ENCODE measurements at places on chromosomes 4 and X. TPM values are rescaled to one million over a fixed set of nuclear protein-coding genes. Genes with fewer than 3 reads are reported as not detected.

DNA sequence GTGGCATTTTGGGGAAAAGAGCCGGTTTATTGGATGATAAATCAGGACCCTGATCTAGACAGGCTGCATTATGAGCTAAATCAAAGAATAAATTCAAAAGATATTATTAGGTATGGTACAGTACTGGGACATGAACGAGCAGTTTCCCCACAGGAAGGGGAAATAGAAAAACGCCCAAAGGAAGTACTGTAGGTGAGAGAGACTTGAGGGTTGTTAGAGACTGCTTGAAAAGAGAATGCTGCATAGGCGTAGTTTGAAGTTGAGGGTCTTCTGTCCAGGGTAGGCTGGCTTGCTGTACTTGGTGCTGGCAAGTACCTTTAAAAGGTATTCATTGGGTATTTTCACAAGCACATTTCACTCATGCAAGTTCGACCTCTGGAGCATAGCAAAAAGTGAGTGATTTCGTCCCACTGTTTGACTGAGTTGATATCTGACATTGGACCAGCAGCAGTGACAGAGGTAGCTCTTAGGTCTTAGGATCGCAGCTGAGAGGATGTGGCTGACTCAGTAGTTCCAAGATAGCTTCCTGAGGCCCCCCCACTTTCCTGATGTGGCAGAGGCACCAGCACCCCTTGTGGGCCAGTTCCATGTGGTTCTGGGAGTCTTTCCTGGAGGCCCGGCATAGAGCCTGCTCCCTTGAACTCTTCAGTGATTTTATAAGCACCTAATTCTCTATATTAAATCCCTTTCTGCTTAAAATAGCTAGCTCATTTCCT lies 64.3 kb downstream of the TMEM131L start:
- no peak for DNase-seq

DNA sequence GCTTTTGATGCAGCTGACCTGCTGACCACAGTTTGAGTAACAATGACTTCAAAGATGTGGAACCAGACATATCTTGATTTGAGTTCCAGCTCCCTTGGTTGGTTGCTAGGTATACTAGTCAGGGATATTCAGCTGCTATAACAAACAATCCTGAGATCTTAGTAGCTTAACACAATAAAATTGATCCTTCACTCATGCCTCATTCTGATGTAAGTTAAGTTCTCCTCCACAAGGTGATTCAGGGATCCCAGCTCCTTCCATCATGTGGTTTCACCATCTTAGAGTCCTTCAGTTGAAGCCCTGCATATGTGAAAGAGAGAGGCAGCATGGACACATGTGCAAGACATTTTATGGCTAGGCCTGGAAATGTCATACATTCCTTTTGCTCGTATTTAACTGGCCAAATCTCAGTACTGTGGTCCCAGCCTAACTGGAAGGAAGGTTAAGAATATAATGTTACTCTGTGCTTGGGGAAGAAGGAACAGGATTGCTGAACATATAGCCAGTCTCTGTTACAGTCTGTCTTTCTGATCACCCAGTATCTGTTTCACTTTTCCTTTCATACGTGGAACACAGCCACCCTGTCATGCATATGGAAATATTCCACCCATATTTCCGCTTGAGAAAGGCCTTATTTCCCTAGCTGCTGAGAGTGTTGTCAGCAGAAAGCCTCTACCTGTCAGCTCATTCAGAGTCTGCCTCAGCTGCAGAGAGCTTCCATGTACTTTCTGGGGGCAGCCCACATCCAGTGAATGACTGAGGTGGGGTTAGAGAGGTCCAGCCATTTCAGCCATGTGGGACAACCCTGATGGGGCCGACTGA lies 7.1 kb downstream of the SMIM9 start:
- DNase-seq, result no peak

DNA sequence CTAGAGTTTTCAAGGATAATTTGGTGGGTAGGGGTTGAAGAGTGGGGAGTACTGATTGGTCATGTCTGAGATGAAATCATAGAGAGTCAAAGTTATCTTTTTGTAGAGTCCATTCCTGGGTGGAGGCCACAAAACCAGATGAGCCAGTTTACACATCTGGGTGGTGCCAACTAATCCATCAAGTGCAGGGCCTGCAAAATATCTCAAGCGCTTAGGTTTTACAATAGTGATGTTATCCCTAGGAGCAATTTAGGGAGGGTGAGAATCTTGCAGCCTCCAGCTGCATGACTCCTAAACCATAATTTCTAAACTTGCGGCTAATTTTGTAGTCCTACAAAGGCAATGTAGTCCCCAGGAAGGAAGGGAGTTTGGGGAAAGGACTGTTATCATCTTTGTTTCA lies 988.3 kb upstream of the LCORL start:
- DNase-seq, result no peak

The TLR10 gene
- total RNA-seq, result 0.22 TPM

DNA sequence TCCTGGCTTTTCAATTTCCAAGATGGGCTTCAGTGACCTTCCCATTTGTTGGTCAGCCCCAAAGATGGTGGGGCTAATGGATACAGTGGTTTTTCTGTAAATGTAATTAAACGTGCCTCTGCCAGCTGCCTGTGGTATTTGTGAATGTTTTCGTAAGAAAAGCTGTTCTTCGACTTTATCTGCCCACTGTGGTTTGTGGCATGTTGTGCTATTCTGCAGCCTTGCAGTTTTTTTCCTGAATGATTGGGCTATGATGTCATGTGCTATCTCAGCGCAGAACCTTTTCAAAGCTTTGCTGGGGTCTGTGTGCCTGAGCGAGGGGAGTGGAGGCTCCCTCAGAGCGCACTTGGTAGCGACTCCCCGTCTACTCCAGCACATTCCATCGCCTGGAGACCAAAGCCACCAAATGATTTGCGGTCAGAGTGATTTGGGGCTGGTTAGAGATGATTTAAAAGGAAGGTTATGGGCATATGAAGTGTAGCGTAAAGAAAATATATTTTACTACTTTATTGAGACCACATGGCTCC lies 137.5 kb downstream of the PALLD start:
- no peak for DNase-seq

The IQCM gene
- not detected for total RNA-seq

The TKTL1 gene
- 3.2 TPM for total RNA-seq

The RASGEF1B gene
- total RNA-seq, result 2.4 TPM

The PRRG3 gene
- 1.1 TPM for total RNA-seq

The DSPP gene
- total RNA-seq, result not detected

The ZNF157 gene
- 0.11 TPM for total RNA-seq

All from cardiac septum (tissue), 1 donor.